Naive thymus-derived CD8-positive, alpha-beta T cell (primary cell): ENCODE measurements at places on chromosomes 3 and 15.

DNA sequence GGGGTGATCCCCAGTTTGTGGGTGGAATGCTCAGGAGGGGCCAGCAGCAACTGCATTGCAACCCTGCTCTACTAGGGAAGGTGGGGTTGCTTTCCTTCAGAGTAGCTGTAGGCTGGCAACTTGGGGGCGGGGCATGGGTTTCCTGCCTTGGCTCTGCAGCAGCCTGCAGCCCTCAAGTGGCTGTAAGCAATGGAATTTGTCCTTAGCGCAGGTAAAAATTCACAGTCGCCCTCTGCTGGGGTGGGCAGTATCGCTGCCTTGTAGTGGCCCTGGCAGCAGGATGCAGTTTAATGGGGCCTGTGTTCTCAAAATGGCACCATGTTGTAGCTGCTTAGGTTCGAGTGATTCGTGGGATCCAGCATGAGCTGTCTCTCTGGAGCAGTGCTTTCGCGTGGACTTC lies 29.8 kb downstream of the STT3B start:
- peak; percentile 38 for DNase-seq

GRCh38 chr3:32438596-32439344 lies 47.1 kb downstream of the CMTM7 start:
- DNase-seq: no peak

DNA sequence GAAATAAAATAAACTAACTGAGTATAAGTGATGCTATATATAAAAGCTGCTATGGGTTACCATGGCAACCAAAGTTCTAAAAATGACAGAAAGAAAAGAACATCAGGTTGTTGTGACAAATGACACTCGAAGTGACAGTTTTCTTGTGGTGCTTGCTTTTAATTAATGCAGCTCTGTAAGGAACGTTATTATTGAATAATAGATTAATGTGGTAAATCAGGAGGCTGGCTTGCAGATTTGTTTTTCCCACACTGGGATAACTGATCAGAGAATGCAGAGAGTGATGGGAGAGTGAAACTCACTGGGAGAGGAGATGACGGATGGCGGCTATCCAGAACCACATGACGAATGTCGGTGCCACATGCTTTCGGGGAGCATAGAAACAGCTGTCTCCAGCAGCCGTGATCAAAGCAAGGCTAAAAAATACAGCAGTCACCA lies 207.0 kb upstream of the ATP10A start:
- DNase-seq: no peak

- DNase-seq: no peak
Observed at GRCh38 chr3:16319723-16320122, 54.7 kb downstream of the OXNAD1 start.

DNA sequence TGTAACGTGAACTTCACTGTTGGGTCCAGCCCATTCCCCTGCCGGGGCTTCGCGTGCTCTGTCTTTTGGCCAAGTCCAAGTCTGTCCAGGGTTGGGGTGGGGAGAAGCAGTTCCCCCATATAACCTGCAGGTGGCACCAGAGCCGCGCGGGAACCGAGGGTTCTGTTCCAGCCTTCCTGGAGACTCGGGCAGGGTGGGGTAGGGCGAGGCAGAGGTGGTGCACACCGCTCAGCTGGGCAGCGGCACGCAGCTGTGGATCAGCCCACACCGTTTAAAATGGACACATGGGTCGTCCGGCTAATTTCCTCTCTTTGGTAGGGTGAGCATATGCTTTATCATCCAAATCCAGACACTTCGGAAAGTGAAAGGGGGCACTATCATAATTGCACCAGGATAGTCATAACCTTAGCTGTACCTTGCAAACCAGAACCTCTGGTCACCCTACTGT lies 118.1 kb downstream of the TBC1D2B start:
- DNase-seq: peak; percentile 68

- no peak for DNase-seq
Observed at GRCh38 chr3:168030577-168030976, 65.1 kb downstream of the GOLIM4 start.

DNA sequence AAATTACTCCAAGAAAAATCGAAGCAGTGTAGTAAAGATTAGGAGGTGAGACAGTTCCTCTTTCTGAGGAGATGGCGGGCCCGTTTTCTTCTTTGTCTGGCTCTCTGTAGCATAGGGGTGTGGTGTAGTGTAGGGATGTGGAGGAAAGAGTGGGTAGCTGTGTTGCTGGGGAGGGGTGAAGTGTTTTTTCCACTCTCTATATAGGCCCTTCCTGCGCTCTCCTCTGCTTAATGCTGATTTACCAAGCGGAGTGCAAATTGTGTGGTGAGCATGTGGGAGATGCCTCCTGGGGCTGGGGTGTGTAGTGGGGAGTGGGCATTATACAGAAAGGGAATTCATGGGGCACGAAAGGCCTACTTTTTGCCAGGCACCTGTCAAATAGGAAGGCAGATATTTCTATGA lies 94.9 kb downstream of the ST6GAL1 start:
- DNase-seq: no peak

DNA sequence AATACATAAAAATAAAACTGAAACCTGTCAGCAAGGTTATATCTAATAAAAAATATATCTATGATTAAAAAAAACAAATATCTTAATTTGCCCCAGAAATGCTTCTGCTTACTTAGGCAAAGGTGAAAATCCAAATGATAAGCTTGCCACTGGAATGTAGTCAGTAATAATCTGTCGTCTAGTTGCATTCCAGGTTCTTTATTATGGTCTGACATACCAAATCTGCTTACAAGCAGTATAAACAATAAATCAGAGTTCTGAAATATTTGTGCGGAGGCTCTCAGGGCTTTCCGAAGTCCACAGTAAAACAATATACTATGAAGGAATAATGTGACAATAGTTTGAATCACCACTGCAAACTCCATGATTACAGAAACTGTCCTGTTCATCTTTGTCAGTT lies 1133.5 kb downstream of the ROBO1 start:
- no peak for DNase-seq

DNA sequence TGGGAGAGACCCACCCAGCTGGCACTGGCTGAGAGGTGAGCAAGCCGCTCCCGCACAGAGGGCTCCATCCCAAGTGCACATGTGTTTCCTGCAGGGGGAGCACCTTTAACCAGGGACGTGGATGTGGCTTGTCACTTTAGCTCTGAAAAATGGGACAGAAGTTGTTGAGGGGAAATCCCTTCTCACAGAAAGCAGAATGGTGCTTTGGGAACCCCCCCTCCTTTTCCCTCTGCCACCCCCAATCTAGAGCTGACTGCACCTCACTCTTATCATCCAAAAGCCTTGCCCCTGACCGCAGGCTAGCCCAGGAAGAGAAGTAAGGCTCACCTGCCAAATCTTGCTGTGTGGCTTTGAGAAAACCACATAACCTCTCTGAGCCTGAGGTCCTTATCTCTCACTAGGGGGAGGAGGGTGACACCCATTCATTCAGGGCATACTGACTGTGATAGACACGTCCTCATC lies 77.9 kb downstream of the RPN1 start:
- DNase-seq: no peak

DNA sequence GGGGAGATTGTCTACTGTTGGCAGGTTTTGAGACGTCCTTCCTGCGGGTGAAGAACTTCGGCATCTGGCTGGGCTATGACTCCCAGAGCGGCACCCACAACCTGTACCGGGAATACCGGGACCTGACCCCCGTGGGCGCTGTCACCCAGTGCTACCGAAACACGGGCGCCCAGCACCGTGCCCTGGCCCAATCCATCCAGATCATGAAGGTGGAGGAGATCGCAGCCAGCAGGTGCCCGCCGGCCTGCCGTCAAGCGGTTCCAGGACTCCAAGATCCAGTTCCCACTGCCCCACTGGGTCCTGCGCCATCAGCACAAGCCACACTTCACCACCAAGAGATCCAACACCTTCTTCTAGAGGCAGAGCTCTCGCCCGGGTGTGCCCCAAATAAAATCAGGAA lies 194.9 kb upstream of the EPHA6 start:
- DNase-seq: no peak

DNA sequence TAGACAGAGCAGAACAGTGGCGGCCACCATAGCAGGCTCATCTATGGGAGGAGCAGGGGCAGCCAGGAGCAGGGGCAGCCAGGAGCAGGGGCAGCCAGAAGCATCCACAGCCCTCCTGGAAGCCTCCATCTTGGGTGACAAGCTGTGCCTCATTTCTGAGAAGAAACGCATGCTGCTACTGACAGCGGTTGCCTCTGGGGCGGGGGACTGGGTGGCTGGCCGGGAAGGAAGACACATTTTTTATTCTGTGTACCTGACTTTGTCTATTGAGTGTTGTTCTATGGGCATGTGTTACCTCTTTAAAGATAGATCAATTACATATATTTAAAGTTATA lies 71.5 kb upstream of the KLF13 start:
- DNase-seq: no peak

- DNase-seq: no peak
Observed at GRCh38 chr15:86591158-86591557, 511.5 kb downstream of the AGBL1 start.

GRCh38 chr15:61295239-61295638 lies 66.1 kb upstream of the RORA start:
- DNase-seq: no peak

GRCh38 chr15:43370310-43370974 lies 401 bp downstream of the ZSCAN29 start:
- peak; percentile 4 for DNase-seq

GRCh38 chr3:151918253-151919029 lies 45.0 kb downstream of the SUCNR1 start:
- DNase-seq: peak; percentile 2
